NK-92 treated with Interleukin-12 subunit alpha and Interleukin-12 subunit beta, amount 100 ng/mL, for 24 hours (cell line): ENCODE measurements at places on chromosomes 11 and 22.

DNA sequence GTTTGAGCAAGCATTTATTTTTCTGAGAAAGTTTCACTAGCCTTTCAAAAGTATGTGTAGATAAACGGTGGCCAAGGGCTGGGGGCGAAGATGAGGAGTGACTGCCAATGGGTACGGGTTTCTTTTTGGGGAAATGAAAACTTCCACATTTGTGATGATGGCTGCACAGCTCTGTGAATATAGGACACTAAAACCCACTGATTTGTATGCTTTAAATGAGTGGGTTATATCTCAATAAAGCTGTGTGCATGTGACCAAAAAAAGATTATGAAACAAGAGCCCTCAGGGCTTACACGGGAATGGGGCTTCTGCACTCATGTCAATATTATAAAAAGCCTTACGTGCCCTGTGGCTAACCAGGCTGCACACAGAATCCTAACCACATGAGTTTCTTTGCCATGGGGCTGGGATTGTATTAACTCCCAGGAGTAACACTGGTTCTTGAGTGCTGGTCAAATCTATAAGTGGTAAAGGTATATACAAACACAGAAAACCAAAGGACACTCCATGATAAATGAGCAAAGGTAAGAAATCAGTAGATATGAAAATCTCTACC is 31.3 kb downstream of the ABCC8 start:
- DNase-seq: no peak

DNA sequence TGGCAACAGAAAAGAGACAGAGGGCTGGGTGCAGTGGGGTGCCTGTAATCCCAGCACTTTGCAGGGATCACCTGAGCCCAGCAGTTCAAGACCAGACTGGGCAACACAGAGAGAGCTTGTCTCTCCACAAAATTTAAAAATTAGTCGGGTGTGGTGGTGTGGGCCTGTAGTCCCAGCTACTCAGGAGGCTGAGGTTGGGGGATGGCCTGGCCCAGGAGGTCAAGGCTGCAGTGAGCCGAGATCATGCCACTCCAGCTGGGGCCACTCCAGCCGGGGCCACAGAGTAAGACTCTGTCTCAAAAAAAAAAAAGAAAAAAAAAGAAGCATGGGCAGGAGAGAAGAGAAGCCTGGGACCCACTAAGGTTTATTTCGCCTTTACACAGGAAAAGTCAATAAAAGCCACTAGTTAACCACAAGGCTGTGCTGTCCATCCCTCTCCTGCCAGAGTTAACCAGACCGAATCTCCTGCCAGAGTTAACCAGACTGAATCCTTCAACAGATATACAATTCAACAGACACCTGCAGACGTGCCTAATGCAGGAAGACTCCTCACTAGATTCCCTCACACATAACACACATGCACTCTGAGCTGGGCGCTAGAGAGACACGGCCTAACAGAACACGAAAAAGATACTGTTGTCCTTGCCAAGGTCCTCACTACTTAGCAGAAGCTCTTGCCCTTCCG is 29.8 kb downstream of the MICAL3 start:
- no peak for DNase-seq

DNA sequence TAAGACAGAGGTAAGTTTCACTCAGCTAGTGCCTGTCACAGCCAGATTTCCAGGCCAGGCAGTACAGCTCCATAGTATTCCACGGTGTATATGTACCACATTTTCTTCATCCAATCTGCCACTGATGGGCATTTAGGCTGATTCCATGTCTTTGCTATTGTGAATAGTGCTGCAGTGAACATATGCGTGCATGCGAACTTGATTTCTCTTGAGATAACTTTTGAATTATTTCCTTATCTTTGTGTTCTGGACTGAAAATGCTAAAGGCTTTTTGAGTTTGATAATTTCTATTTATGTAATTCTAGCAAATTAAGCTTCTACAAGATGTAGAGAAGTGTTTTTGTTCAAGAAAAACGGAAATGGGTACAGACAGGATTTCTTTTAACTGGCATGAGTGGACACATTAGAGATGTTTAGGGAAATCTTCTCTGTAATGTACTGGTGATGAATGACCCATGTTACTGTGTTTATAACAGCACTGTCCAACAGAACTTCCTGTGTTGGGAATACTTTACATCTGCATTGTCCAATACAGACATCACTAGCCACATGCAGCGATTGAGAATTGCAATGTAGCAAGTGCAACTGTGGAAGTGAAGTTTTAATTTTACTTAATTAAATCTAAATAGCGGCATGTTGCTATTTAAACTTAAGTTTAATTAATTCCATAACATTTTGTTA is 151.3 kb downstream of the CADM1 start:
- no peak for DNase-seq

DNA sequence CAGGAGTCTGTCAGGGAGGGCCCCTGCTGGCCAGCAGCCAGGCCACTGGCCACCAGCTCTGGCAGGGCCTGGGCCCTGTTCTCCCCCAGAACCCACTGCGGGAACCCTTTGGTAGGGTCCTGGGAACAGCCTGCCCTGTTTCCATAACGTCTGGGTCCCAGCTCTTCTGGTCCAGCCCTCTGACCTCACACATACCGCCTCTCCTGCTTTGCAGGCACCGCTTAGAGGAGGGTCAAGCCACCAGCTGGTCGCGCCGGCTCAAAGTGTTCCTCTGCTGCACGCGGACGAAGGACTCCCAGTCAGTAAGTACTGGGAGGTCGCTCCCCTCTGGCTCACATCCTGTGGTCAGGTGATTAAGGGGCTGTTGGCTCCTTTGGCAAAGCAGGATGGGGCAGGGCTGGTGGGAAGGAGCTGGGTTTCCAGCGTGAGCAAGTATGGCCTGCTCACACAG is 26.6 kb upstream of the MYRF start:
- no peak for DNase-seq

- DNase-seq: no peak
These were observed 1.4 kb downstream of the PRR14L start for GRCh38 chr22:31748490-31748889.

- no peak for DNase-seq
These were observed 29.0 kb upstream of the FJX1 start for GRCh38 chr11:35589281-35589680.

GRCh38 chr11:57111619-57112018 is 70.1 kb upstream of the LRRC55 start:
- no peak for DNase-seq

- no peak for DNase-seq
These were observed 6.9 kb downstream of the KMT5B start for GRCh38 chr11:68206211-68206610.

DNA sequence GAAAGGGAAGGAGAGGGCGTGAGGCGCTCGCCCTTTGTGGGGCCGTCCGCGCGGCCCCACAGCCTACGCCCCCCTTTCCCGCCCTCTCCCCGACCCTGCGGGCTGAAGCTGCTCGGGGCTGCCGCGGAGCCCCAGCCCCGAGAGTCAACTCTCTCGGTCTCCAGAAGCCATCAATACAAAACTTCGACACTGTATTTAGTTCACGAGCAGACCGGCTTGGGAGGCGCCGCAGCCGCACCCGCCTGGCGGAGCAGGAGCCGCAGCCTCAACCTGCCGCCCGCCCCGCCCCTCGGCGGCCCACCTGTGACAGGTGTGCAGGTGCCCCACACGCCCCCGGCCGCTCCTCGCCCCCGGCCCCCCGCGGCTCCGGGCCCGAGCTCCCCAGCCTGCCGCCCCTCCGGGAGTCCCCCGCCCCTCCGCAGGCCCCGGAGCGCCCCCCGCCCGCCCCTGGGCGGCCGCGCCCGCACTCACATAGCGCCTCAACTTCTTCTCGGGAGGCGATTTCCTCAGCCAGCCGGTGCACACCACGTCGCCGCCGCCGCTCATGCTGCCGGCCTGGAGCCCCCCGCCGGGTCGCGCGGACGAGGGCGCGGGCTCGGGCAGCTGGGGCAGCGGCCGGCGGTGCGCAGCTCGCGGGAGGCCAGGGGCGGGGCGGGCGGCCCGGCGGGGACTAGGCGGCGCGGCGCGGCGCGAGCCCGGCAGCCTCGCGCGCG is at the start of gene GAB2:
Gene GAB2 (minus strand): TSS at position 646 of the 713 bp plus-strand sequence. CDS start 100 bp downstream, at position 546.
- DNase-seq: no peak

DNA sequence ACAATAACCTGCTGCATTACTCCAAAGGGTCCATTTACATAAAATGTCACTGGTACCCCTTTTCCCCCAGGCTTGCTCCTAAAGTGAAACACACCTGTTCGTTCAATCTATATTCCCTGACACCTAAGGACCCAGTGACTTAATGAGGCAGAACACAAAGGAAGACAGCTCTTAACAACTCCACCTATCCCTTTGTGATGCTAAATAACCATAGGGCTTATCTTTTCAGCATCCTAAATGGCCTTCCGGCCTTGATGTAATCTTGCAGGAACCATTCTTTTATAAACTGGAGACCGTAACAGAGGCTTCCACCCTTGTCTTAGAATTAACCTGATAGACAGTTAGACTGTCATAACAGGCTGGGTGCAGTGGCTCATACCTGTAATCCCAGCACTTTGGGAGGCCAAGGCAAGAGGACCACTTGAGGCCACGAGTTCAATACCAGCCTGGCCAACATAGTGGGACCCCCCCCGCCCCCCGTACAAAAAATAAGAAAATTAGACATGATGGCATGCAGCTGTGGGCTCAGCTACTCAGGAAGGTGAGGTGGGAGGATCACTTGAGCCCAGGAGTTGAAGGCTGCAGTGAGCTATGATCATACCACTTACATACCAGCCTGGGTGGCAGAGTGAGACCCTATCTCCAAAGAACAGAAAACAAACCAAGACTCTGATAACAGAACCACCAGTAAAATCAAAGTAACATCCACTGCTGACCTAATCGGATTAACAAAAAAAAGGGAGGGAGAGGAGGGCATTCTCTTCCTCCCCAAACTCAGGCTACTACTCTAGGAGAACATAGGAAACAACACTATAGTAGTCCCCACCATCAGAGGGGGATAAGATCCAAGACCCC is 5.1 kb downstream of the CHEK2 start:
- no peak for DNase-seq
